ENCODE measurements at places on chromosomes 7 and 10.
A peak's percentile ranks its signal among the peaks of the same experiment; 100 is the strongest.

DNA sequence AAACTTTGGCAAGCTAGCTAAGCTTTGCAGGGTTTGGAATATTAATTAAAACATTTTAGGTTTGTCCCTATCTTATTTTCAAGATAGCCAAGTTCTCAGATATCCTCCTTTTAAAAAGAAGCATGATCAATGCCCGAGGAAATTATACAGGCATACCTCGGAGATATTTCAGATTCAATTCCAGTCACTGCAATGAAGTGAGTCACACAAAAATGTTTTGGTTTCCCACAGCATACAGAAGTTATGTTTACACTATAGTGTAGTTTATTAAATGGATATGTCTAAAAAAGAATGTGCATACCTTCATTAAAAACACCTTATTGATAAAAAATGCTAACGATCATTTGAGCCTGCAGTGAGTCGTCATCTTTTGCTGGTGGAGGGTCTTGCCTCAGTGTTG is 382.9 kb upstream of the NPVF start:
- no peak for DNase-seq

- no peak for DNase-seq
Measured at GRCh38 chr7:66927348-66927948, 6.4 kb downstream of the TMEM248 start.

GRCh38 chr7:36523371-36524101 is 133.9 kb downstream of the ANLN start:
- no peak for DNase-seq

- DNase-seq, result no peak
Measured at GRCh38 chr7:135186841-135187253, 16.3 kb upstream of the CYREN start.

DNA sequence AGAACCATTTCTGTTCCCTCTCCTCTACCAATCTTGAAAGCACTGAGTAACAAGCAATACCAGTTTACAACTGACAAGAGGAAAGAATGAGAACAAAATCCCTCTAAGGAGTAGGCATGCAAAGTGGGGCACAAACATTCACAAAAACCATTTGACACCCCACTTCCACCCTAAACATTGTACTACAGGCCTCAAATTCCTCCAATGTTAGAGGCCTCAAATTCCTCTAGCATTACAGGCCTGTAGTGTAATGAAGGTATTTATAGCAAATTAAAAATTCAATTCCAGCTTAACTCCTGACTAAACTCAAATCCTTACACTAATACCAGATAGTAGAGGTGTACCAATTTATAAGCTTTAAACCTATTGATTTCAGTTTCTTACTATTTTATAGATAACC is 85.4 kb downstream of the SIRT1 start:
- no peak for DNase-seq

- no peak for DNase-seq
Measured at GRCh38 chr10:2145926-2146478, 408.7 kb upstream of the ADARB2 start.

DNA sequence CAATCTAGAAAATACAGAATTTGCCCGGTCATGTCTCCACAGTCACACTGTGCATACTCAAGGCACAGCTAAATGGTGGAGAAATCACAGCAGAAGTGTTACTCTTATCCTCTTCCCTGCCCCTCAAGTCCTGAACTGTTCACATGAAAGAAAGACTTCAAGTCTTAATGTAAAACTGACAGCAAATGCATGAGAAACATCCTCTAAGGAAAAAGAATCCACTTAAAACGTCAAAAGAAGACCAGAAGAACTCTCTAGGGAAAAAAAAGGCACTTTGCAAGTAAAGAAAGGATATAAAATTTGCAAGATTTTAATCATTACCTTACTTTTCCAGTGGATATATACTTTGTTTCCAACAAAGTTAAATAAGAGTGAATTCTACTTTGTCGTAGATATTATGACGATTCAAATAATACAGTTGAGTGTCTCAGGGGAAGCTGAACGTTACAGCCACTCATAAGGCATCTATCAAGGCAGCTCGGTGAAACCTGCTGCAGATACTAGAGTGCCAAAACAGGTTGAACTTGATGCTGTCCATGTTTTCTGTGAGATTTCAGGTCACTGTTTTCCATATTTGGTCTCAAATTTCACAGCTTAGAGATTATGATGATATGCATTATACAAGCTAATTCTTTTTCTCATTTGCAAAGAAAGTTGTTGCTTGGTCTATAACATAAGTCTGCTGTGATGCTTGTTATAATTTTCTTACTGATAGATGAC is 155.0 kb downstream of the CTTNBP2 start:
- no peak for DNase-seq

- no peak for DNase-seq
Measured at GRCh38 chr7:85025312-85025756, 161.5 kb downstream of the SEMA3D start.

GRCh38 chr7:150992833-150993302 is 2.1 kb downstream of the NOS3 start:
- DNase-seq, result peak; percentile 74

GRCh38 chr7:134724606-134725005 is 54.8 kb upstream of the CALD1 start:
- peak; percentile 23 for DNase-seq

- no peak for DNase-seq
Measured at GRCh38 chr10:74244097-74244685, 93.2 kb downstream of the ADK start.

DNA sequence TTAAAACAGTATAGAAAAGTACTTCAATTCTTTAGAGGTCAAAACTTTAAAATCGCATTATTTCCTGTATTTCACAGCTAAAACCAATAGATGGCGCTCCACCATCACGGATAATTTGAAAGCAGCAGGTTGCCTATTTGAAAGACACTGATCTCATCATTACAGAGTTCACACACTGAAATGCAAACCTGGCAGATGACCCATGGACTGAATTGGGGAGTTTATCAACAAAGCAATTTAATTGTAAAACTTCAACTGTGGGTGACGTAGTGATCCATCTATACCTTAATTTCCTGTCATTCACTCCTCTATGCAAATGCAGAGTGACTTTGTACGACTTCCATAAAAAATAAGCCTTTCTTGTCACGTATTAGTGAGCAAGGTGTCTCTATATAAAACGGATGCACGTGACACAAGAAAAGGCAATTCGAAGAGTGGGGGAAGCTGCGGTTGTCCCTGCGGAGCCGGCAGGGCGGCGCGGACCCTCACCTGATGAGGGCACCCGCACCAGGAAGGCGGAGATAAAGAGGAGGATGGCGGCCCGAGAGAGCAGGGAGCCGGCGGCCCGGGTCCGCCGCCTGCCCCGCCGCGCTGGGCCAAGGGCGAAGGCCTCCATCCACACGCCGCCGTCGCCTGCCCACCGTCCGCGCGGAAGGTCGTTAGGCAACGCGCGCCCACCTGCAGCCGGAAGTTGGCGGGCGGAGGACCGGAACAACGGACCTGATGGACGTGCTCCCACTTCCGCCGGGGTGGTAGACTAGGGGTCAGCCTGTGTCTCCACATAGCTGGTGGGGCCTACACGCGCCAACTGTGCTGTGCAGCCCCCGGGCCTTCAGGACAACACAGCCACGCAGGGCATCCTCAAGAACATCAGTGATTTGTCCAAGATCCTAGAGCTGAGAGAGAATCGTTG is at the start of gene ZPBP:
TSS of gene ZPBP (minus strand) at position 668 of the 913 bp plus-strand sequence. CDS start at position 616, 52 bp downstream.
- DNase-seq, result no peak

- no peak for DNase-seq
Measured at GRCh38 chr7:77335581-77335980, 80.6 kb downstream of the GSAP start.

GRCh38 chr7:94003446-94004023 is 620 bp downstream of the BET1 start:
- no peak for DNase-seq

- DNase-seq, result no peak
Measured at GRCh38 chr10:32077896-32078485, 21.8 kb upstream of the KIF5B start.

GRCh38 chr7:116572036-116572435 is 47.2 kb downstream of the CAV1 start:
- DNase-seq, result no peak

DNA sequence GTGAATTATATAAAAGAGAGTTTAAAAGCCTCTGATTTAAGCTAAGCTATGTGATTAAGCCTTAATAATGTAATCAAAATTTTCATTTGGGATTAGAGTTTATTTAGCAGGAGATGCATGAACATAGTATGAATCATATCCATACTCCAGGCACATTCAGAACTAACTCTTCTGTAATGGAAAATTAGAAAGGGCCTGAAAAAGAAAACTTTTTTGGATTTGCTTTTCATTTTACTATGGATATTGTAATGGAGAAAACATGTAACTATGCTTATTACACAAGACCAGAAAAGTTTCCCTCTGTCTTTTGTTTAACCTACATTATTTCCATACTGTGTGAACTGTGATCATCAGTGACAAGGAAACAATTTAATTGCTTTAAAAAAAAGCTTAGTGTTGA is 22.0 kb downstream of the TES start:
- DNase-seq, result no peak

GRCh38 chr7:137778511-137778910 is 68.3 kb downstream of the DGKI start:
- no peak for DNase-seq

DNA sequence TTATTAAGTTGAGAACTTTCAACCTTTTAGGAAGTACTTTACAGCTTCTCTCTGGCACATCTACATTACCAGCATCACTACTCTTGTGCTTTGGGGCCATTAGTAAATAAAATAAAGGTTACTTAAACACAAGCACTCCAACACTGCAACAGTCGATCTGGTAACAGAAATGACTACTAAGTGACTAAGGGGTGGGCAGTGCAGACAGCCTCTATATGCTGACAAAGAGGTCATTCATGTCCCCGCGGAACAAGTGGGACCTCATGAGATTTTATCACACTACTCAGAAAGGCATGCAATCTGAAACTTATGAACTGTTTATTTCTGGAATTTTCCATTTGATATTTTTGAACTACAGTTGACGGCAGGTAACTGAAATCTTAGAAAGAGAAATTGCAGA is 111.3 kb upstream of the DNAJB12 start:
- DNase-seq, result no peak

DNA sequence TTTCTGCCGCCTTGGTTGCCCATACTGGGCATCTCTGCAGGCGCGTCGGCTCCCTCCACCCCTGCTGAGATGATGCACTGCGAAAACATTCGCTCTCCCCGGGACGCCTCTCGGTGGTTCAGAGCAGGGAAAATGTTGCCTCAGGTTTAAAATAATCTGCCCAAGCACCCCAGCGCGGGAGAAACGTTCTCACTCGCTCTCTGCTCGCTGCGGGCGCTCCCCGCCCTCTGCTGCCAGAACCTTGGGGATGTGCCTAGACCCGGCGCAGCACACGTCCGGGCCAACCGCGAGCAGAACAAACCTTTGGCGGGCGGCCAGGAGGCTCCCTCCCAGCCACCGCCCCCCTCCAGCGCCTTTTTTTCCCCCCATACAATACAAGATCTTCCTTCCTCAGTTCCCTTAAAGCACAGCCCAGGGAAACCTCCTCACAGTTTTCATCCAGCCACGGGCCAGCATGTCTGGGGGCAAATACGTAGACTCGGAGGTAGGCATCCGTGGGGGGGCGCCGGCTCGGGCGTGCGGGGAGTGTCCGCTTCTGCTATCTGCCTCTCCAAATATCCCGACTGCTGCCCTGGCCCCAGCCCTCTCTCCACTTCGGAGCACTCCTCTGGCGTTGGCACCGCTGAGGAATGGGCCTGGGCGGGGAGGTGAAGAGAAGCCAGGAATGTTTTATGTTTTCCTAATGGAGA is at the start of gene CAV1:
TSS of gene CAV1 (plus strand) at position 428 of the 689 bp plus-strand sequence. CDS start at position 455, 27 bp downstream.
- DNase-seq, result peak; percentile 62

- DNase-seq, result no peak
Measured at GRCh38 chr7:128807191-128807590, 15.4 kb downstream of the CCDC136 start.

DNA sequence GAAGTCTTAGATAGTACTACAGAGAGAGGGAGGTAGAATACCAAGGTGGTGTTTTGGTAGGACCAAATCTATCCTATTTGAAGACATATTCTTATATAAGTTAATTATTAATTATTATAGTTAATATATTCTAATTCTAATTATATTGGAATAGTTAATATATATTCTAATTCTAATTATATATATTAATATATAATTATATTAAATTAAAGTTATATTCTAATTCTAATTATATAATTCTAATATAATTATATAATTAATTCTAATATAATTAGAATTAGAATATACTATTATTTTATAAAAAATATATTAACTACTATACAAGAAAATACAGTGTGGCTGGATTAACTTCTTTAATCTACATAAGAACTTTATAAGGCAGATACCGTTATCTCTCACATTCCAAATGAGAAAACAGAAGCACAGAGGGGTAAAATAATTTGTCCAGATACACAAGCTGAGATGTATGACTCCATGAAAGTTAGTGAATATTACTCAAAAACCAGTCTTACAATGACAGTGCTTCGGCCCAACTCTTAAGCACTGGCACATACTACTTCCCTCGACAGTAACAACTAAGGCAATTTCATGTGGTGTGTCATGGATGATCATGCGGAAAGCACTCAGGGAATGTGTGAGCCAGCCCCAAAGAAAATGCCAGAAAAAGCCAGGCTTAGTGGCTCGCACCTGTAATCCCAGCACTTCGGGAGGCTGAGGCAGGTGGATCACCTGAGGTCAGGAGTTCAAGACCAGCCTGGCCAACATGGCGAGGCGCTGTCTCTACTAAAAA is 42.6 kb downstream of the TYW1B start:
- DNase-seq, result no peak

DNA sequence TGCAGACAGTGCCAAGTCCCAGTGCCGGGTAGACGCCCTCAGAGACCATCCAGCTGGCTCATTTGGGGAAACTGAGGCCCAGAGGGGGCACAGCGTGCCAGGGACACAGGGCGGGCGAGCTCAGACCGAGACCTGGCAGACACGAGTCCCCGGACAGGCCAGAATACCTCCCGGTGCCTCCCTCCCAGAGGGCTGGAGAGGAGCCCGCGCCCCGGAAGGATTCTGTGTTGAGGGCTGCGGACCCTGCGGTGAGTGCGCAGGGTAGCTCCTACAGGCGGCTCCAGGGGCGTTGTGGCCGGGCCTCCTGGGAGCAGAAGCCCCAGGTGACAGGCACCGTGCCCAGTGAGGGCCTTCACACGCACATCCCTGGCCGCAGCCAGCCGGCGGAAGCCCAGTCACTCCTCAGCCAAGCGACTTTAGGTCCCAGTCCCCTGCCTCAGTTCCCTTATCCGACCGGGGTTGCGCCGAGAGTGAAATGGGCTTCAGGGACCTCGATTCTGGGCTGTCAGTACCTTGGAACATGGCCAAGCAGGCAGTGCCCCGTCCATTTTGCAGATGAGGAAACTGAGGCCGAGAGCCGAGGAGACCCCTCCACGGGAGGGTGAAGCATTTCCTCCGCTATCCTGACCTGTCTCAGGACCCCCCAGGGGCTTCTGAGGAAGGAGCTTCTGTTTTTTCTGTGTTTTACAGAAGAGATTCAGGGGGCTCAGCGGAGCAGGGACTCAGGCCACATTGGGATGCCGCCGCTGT is 73.6 kb downstream of the ELFN1 start:
- DNase-seq, result peak; percentile 42

GRCh38 chr7:16021851-16022250 is 335.4 kb upstream of the MEOX2 start:
- no peak for DNase-seq

All from 8988T (cell line).